ENCODE measurements at places on chromosomes 7 and 10.

- DNase-seq, result peak; percentile 5
Measured at GRCh38 chr10:72077275-72077990, 10.9 kb downstream of the SPOCK2 start.

GRCh38 chr7:111140091-111140865 is 49.4 kb downstream of the LRRN3 start:
- no peak for DNase-seq

GRCh38 chr10:93993414-93993781 is 333 bp upstream of the PLCE1 start:
- no peak for DNase-seq

DNA sequence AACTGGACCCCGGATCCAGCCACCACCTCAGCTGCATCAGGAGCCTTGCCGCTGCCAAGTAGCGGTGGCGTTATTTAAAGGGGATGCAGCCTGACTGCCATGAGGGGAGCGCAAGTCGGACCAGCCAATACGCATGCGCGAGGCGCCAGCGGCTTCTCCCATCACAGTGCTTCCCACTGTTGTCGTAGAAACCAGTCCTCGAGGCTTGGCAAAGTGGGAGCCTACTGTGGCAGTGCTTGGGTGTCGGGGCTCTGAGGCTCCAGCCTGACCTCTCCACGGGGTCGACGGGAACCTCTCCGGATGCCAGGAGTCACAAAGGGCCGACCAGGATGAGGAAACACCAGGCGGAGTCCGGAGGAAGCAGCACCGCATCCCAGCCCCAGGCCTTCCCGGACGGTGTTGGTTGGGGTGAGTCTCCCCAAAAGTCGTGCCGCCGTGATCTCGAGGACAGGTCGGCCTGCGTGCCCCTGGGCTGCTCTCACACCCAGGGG is 369.6 kb downstream of the ZNF716 start:
- DNase-seq, result no peak

GRCh38 chr10:11794566-11794965 is 28.6 kb upstream of the PROSER2 start:
- DNase-seq, result no peak

DNA sequence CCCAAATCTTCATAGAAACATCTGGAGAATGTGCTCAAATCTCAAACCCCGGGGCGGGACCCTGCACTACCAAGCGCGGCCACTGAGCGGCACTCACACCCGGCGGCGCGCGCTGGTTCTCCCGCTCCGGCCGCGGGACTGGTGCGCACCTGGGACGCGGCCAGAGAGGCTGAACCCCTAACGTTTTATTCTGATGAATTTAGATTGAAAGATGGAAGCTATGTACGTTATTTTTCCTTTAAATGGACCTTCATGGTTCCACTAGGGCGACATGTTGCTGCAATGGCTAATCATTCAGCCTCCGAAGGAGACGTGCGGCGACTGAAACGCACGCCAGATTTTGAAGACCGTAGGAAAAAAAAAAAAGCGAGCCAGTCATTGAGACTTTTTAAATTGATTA is 107.0 kb upstream of the INSIG1 start:
- peak; percentile 41 for DNase-seq

DNA sequence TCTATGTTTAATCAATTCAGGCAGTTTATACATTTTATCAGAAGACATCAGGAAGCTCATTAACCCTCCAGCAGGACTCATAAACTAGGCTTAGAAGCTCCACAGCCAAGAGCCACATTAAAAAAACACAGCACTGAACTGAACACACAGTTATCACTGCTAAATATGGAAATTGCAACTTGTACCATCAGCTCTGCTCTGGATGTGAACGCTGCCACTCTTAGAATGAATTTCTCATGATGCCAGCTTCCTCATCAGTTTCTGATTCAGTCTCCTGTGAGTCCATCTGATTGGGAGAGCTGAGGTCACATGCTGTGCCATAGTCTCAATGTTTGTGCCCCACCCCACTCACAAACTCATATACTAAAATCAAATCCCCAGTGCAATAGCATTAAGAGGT is 17.1 kb upstream of the ING3 start:
- no peak for DNase-seq

- no peak for DNase-seq
Measured at GRCh38 chr10:4331150-4331549, 494.9 kb upstream of the AKR1E2 start.

DNA sequence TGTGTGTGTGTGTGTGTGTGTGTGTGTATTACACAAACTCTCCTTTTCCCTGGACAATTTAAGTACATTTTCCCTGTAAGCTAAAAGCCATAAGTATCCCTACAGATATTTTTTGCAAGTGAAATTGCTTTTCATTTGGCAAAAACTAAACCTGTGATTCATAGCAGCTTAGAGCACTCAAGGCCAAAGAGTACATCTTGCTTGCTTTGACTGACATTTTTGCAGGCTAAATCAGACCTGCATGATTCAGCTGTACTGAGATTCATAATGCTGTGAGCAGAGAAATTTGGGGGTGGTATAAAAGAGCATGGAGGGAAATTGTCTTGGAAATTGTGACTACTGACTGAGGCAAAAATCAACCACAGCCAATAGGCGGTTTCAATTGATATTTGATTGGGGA is 500.4 kb downstream of the GFRA1 start:
- no peak for DNase-seq

- no peak for DNase-seq
Measured at GRCh38 chr7:50921114-50921813, 138.6 kb upstream of the GRB10 start.

DNA sequence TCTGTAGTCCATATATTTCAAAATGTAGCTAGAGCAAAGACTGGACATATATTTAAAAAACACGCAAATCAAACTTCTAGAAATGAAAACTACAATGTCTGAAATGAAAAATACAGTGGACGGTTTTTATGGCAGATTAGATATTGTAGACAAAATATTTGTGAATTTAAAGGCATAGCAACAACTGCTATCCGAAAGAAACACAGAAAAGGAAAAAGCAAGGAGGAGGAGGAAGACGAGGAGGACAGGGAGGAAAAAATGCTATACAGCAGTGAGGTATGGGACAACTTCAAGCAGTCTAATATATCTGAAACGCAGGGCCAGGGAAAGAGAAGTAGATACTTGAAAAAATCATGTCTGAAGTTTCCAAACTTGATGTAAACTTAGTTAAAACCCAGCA is 13.3 kb downstream of the WASL start:
- DNase-seq, result no peak

- DNase-seq, result no peak
Measured at GRCh38 chr7:22867003-22867402, 44.4 kb upstream of the TOMM7 start.

- DNase-seq, result no peak
Measured at GRCh38 chr10:61285749-61286148, 167.4 kb downstream of the TMEM26 start.

GRCh38 chr7:154968336-154969001 is 34.5 kb downstream of the PAXIP1 start:
- DNase-seq, result no peak

DNA sequence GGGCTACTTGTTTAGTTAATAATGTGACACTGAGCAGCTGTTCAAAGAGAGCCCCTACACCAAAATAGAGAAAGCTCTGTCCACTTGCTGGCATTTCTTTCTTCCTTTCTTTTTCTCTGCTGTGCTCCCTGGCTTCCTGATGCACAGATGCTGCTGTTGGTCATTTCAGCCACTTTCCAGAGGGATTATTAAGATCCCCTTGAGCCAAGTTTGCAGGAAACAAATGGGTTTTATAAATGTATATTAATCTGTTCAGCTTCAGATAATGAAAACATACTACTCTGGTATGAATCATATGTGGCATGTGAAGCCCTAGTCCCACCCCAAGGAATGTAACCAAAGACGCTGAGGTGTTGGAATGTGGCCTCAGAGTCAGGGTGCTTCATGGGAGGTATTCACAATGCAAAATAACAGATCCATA is 638.2 kb upstream of the FZD8 start:
- no peak for DNase-seq

GRCh38 chr10:112851588-112852211 is 98.3 kb upstream of the TCF7L2 start:
- no peak for DNase-seq

- no peak for DNase-seq
Measured at GRCh38 chr7:19964246-19964645, 190.8 kb upstream of the TMEM196 start.

- no peak for DNase-seq
Measured at GRCh38 chr10:1169981-1170866, 114.0 kb downstream of the WDR37 start.

GRCh38 chr10:28728366-28728765 is 51.0 kb downstream of the BAMBI start:
- DNase-seq, result no peak

- DNase-seq, result no peak
Measured at GRCh38 chr7:127845522-127846214, 185.6 kb downstream of the LRRC4 start.

DNA sequence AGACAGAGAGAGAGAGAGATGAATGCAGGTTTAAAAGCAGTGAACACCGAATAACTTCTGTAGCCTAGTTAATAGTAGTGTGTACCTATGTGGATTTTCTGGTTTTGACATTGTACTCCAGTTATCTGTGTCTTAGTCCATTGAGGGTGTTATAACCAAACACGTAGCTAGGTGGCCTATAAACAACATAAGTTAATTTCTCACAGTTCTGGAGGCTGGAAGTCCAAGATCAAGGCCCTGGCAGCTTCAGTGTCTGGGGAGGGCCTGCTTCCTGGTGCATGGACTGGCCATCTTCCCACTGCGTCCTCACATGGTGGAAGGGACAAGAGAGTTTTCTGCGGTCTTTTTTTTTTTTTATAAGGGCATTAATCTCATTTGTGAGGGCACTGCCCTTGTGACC is 23.5 kb downstream of the AOC1 start:
- DNase-seq, result no peak
